ENCODE measurements at places on chromosomes 7 and 10.

- DNase-seq, result no peak
These were observed 17.8 kb upstream of the IFIT2 start for GRCh38 chr10:89283936-89284475.

DNA sequence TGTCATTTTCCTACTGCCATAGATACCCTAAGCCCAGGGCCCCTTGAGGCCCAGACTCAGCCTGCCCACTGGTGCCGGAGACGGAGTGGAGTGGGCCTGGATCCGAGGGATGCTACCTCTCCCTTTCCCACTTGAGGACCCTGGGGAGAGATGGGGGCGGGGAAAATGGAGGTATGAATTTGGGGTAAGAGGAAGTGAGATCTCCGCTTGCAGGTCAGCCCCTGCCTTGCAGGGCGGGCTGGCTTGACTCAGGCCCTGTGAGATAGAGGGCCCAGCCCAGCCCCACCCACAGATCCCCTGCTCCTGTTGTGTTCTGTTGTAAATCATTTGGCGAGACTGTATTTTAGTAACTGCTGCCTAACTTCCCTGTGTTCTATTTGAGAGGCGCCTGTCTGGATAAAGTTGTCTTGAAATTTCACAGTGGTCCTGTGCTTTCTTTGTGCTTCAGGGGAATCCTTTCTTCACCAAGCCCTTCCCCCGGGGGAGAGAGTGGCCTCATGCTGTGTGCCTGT is 13.2 kb downstream of the YKT6 start:
- peak; percentile 19 for DNase-seq

GRCh38 chr10:7383442-7383841 is 27.4 kb downstream of the SFMBT2 start:
- DNase-seq, result no peak

GRCh38 chr10:59337201-59337652 is 25.1 kb downstream of the FAM13C start:
- no peak for DNase-seq

DNA sequence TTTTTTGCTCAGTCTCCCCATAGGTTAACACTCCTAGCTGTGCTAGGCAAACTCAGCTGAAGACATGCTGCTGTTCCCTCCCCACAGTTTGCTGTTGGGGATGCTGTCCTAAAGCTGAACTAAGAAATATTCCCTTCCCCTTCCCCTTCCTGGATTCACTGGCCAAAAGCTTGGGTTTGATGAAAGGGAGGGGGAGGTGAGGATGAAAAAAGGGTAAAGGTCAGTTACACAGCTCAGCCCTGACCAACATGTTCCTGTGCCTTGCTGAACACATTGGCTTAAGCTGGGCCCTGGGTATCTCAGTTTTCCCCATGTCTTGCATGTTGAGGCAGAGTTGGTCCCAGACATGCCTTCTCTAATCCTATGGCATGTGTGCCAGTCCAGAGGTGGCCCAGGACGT is 15.3 kb downstream of the CCM2 start:
- DNase-seq, result no peak

DNA sequence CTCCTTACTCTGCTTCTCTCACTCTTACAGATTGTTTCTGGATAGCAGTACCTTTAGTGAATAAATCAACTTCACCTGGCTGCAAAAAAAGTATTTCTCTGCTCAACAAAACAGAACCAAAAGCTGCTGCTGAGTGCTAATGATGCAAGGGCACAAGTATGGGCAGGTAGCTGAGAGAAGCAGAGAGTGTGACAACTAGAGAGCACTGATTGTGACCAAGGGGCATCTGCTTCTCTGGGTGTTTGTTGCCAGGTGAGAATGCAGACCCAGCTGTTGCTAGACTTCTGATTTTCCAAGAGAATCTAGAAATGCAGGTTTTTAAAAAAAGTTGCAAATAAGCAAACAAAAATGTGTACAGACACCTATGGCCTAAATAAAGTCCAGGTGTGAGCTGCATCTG is 25.3 kb upstream of the PPIF start:
- DNase-seq, result no peak

GRCh38 chr7:107269790-107270189 is 101.0 kb downstream of the HBP1 start:
- no peak for DNase-seq

DNA sequence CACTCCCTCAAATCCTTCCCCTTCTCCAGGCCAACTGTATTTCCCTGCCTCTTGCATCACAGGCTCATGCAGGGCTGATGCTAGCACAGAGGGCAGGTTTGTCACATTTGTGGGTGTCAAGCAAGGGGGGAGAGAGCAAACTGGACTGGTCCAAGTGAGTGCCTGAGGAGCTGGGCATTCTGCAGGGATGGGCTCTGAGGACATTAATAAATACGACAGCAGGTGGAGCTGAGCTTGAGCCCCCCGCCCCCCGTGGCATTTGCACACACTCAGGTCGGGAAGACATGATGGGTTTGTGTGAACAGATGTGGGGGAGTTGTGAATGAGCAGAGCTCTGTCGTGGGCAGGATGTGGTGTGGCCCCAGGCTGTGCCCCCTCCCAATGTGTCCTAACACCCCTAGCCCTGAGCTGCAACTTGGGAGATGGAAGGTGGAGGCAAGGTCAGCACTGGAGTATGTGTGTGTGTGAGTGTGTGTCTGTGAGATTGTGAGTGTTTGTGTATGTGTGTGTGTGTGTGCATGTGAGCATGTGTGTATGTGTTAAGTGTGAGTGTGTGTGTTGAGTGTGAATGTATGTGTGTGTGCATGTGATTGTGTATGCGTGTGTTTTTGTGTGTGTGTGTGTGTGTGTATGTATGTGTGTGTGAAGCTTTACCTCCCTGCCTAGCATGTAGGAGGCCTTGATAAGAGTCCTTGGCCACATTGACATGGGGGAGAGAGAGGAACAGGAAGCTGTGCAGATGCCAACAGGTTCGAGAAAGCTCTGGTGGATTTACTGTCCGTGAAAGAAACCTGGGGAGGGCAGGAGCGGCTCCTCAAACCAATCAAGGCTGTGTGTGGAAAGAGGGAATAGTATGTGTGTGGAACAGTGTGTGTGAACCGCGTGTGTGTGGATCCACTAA is 9.1 kb downstream of the RASSF4 start:
- no peak for DNase-seq

DNA sequence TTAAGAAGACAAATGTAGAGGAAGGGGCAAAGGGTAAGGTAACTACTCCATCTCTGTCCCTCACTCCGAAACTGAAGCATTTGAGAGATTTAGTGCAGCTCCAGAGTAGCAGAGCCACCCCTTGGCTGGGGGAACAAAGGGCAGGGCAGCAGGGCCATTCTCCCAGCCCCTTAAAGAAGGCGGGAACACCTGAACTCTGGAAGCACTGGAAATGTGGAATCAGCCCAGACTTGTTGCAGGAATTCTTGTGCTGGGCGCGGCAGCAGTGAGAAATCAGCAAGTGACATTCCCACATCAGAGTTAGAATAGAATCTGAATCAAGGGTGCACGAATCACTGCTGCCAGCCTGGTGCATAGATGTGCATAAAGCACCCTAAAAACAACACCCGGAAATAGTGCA is 34.4 kb upstream of the GRM8 start:
- no peak for DNase-seq

- DNase-seq, result no peak
These were observed 54.4 kb upstream of the ARID5B start for GRCh38 chr10:61847087-61847486.

GRCh38 chr10:109676703-109677102 is 246.6 kb downstream of the XPNPEP1 start:
- DNase-seq, result no peak

DNA sequence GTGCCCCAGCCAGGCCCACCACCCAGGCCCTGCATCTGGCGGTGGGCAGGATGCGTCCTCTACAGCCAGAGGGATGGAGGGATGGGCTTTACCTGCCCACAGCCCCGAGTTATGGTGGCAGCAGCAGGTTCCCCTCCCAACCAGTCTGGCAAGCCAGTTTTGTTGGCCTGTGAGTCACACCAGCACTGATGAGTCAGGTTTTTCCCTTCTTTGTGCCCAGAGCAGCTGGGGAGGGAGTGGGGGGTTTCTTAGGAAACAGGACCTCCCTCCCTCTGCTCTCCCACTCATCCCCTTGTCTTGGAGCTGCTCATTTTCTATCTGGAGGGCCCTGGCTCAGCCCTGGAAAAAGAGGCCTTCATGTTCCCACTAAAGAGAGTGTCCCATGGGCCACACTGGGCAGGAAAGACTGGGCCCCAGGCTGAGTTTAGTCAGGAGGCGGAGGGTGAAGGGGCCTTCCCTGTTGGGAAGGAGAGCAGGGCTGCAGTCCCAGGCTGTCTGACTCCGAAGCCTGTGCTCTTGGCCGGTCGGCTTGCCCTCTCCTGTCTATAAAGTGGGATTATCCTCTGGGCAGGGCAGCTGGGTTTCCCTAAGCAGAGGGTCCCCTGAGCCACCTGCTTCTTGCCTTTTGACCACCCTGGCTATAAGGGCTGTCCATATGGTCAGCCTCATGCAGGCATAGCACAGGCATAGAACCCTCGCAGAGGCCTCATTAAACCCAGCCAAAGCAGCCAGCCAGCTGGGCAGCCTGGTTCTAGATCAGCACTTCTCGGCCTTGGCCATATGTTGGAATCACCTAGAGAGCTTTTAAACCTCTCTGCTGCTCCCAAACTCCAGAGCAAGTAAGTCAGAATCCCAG is 30.2 kb upstream of the ANKRD2 start:
- peak; percentile 90 for DNase-seq

- no peak for DNase-seq
These were observed 10.9 kb upstream of the ERCC6 start for GRCh38 chr10:49549640-49550346.

DNA sequence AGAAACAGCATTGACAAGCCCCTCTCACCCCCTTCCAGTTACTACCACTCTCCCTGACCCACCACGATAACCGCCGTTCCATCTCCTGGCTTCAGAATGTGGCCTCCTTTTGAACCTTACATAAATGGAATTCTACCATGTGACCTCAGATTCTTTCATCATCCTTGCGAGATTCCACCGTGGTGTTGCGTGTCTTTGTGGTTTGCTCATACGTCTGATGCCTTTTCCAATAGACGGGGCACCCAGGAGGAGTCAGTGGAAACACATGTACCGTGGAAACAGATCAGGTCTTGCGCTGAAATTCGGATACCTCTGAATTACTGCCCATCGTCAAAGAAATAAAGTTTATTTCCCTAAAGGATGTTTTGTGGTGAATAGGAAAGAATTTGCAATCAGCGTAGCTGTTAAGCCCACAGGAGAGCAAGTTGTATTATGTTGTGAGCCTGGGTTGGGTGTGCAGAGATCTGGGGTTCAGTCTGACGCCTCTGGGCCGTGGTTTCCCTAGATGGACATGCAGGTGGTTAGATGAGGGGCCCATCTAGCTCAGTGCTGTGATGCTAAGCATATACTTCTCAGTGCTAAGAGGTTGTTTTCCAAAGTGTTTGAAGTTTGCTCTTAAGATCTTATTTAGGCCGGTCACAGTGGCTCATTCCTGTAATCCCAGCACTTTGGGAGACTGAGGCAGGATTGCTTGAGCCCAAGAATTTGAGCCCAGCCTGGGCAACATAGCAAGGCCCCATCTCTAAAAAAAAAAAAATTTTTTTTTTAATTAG is 29.1 kb downstream of the GTF2IRD1 start:
- DNase-seq, result no peak

GRCh38 chr7:34322841-34323240 is 335.2 kb upstream of the NPSR1 start:
- no peak for DNase-seq

DNA sequence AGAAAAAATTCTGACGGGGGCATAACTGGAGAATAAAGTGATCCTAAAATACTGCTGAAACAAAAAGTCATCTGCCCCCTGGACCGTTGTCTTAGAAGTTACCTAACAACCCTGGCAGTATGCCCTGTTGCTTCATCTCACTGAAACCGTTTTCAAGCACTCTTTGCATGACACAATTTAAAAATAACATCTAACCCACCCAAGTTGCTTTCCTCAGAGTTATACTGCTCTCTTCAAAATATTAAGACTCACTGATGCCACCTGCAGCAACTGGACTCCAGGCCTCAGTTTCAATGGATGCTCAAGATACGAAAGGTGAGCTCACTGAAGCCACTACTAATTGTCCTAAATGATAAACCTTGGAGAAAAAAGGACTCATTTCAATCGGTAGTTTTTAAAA is 57.4 kb downstream of the CDK6 start:
- no peak for DNase-seq

DNA sequence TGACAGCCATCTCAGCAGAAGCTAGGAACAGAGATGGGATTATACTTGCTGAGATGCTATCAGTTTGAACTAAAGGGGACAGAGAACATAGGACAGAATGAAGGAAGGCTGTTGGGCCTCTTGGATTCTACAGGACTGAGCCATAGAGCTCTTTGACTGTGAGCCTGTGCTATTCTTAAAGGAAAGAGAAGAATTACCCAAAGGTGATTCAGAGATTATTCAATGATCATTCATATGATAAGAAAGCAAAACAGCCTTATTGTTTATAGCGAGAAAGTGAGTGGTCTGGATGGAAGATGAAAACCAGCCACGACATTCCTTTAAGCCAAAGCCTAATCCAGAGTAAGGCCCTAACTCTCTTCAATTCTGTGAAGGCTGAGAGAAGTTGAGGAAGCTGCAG is 69.7 kb upstream of the NEUROD6 start:
- no peak for DNase-seq

DNA sequence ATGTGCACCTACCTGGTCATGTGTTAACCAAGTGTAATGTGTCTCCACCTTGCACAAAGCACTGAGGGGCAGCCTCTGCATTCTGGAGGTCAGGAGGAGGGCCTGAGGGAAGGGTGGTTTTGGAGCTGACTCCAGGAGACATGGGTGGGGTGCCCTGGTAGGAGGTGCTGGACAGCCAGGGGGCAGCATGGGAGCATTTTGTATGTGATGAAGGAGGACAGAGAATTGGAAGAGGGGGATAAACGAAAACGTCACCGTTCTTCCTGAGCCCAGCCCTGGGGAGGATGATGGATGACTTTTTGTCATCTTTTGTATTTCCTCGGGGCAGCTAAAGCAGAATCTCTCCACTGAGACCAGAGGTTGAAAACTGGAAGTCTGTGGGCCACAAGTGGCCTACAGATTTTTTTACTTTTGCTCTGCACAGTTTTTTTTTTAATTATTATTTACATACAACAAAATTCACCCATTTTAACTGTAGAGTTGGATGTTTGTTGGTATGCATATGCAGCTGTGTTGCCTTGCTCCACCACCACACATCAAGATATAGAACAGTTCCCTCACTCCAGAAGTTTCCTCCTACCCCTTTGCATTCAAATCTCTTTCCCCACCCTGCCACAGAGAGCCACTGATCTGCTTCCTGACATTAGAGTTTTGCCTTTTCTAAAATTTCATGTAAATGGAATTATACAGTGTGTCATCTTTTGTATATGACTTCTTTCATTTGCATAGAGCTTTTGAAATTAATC is 242.5 kb downstream of the VTI1A start:
- DNase-seq, result no peak

GRCh38 chr7:101410743-101411507 is 48.2 kb downstream of the COL26A1 start:
- DNase-seq, result no peak

DNA sequence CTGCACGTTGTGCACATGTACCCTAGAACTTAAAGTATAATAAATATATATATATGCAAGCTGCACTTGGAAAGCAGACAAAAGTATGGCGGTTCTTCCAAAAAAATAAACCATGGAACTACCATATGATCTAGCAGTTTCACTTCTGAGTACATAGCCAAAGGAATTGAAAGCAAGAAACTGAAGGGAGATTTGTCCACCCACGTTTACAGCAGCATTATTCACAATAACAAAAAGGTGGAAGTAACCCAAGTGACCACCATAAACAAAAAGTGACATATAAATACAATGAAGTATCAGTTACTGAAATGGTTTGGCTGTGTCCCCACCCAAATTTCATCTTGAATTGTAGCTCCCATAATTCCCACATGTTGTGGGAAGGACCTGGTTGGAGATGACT is 525.3 kb upstream of the CELF2 start:
- no peak for DNase-seq

GRCh38 chr7:66464059-66464458 is 164.6 kb upstream of the KCTD7 start:
- DNase-seq, result no peak

All from RWPE2 (cell line).